ENCODE measurements at places on chromosomes 2 and 18.

DNA sequence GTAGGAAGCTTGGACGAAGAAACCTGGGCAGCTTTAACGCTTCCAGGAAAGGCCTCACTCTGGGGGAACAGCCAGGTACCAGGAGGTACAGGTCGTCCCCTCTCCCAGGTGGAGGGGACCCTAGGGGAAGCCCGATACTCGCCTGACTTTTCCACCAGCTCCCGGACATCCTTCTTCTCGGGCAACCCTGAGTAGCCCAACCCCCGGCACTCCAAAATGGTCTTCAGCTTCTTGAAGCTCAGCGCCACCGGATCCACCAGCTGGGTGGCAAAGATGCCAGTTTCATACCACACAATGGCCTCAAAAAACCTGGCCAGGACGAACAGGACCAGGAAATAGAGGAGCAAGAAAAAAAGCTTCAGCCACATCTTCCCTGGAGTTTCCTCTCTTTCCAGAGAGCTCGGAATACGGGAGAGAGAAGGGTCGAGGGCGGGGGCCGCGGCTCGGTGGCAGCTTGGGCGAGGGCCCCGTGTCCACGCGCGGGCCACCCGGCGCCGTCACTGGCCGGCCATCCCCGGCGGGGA is 1.1 kb downstream of the RNF103 start:
- DNase-seq, result peak; percentile 59

DNA sequence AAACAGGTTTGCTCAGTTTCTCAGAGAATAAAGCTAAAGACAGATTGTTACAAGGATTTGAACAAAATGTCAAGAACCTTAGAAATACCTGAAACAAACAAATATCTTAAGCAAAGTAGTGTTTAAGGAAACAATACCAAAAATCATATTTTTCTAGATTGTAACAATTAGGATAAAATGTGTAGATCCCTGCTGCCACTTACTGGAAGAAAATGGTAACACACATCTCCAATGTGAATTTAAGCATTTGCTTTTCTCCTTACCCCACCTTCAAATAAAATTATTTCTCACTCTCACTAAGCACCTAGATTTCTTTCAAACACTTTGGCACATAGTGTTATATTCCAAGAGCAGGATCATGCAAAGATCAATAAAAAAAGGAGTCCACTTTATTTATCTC is 34.9 kb downstream of the SUCLG1 start:
- no peak for DNase-seq

- no peak for DNase-seq
Measured at GRCh38 chr2:216210701-216211540, 101.8 kb downstream of the XRCC5 start.

- DNase-seq, result peak; percentile 87
Measured at GRCh38 chr2:61714210-61714609, 139.7 kb downstream of the FAM161A start.

- DNase-seq, result no peak
Measured at GRCh38 chr2:39381653-39382052, 55.4 kb downstream of the MAP4K3 start.

DNA sequence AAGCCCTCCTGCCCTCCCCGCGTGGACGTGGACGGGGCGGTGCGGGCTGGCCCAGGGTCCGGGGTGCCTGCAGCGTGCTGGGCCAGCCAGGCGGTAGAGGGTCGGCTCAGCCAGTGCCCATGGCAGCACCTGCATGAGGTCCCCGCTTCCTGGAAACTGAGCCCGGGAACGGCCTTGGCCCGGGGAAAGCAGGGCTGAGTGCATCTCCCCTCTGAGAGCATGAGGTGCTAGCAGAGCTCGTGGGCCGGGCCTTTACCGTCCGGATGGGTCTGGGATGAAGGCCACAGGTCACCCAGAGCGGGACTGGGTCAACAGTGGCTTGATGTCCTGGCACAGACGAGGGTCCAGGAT is 39.8 kb downstream of the TSHZ1 start:
- no peak for DNase-seq

DNA sequence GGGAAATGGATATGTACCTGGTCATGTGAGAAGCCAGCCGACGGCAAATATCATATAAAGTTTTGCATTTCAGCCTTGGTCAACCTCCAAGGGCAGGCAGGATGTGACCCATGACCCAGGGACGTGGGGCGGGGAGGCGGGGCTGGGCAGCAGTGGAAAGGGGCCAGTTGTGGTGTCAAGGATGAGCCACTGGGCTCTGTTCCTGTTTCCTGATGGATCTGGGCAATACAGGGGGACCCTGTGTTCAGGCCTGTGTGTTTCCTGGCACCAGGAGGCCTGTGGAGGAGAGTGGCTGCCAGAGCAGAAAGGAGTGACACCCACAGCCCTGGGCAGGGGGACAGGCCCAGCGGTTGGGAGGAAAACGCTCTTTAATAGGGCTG is 106.9 kb downstream of the GATA6 start:
- DNase-seq, result no peak

DNA sequence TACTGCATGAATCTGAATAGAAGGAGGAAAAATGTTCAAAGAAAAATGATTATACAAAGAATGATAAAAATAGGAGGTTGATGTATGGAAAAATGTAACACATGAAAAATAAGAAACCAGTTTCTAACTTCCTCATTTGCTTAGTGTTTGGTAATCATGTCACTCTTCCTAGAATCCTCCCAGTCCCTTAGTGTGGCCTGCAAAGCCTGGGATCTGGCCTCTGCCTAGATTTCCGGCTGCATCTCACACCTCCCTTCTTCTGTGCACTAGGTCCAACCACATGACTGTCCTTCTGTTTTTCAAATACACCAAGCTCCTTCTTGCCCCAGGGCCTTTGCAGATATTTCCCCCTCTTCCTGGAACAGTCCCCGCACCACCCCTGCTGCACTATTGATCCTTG is 76.8 kb upstream of the RBMS1 start:
- DNase-seq, result peak; percentile 21

DNA sequence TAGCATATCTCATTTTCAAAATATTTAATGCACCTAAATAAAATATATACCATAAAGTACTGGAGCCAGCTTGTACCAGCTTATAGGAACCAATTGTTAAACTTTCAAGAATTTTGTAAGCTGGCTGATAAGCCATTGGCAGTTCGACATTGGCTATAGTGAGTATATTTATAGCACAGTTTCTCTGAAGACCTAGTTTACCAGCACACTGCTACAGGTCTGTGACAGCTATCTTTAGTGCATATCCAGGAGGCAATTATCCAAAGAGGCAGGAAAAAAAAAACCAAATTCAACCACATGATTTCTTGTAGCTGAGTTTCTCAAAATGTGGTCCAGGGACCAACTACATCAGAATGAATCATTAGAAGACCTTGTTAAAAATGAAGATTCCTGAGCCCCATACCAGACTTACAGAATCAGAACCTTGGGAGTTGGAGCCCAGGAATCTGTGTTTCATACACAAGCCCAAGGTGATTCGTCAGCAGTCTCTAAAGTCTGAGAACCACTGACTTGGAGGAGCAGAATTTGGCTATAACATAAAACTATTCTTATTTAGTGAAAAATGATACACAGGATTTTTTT is 279.0 kb upstream of the NRP2 start:
- no peak for DNase-seq

DNA sequence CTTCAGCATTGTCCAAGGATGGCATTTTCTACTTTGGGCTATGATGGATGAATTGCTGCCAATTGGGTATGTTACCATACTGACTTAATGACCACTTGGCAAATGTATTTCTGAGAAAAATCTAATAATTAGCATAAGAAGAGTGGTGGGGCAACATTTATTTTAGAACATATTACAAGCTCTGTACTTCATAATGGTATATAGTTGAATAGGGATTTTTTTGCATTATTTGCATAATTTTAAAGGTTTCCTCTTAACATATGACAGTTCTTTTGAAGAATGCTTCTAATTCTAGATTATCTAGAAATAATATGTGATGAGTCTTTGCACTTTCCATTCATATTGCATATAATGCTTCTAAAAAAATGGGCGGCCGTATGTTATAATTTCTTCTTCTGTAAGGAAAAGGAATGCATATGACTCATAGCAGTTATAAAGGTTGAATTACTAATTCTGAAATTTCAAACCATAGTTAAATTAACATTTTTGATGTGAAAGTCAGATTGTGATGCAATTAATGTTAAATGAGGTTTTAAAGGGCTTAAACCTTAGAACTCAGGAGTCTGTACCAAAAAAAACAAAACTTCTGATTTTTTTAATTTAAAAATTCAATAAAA is 1652.3 kb upstream of the SLC39A10 start:
- no peak for DNase-seq

DNA sequence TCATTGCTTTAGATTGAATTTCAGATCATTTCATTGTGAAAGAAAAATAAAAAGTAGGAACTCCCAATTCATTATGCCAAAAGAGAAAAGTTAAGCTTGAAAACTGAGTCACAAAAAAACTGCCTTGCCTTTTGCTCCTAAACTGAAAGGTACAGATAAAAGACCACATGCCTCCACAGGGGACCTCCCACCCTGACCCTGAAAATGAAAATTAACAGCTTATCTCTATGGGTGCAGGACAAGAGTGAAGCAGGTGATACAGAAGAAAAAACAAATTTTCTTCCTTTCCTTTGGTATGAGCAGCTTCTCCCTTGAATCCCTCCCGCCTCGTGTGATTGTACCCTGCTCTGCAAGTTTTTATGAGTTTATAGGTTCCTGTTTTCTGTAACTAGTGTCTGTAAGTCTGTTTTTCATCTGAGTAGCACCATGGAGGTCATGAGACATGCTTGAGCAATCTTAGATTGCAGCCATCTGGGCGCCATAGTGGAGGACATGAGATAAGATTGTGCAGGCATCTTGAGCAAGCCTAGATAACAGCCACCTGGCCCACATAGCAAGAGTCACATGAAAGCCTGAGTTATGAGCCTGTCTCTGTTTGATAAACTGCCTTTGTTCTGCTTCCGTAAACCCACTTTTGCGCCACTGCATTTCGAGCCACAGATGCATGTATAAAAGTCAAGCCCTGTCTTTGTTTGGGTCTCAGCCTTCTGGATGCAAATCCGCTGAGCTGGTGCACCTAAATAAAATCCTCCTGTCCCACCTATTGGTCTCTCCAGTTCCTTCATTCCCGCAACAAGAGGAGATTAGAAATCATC is 56.2 kb upstream of the DYNC1I2 start:
- DNase-seq, result no peak

GRCh38 chr2:88707003-88707402 is 15.5 kb downstream of the RPIA start:
- no peak for DNase-seq

DNA sequence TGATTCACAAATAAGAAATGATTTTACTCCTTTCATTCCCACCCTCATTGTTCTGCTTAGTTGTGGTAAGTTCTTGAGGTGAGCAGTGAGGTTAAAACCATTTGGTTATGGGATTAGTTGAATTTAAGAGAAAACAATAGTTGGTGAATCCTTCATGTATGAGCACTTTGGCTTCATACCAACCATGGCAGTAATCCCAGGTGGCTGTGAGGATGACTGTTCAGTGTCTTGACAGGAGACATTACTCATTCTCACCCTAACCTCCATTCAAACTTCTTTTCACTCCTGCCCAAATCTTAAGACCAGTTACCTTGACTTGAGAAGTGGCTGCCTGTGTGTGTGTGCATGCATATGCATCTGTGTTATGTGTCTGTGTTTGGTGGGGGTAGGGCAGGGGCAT is 143.1 kb downstream of the SETBP1 start:
- no peak for DNase-seq

GRCh38 chr2:195501746-195502145 is 155.3 kb upstream of the SLC39A10 start:
- peak; percentile 19 for DNase-seq

GRCh38 chr2:207219676-207220501 is 54.1 kb upstream of the KLF7 start:
- no peak for DNase-seq

GRCh38 chr2:69582582-69583176 is 60.9 kb downstream of the AAK1 start:
- DNase-seq, result peak; percentile 40

DNA sequence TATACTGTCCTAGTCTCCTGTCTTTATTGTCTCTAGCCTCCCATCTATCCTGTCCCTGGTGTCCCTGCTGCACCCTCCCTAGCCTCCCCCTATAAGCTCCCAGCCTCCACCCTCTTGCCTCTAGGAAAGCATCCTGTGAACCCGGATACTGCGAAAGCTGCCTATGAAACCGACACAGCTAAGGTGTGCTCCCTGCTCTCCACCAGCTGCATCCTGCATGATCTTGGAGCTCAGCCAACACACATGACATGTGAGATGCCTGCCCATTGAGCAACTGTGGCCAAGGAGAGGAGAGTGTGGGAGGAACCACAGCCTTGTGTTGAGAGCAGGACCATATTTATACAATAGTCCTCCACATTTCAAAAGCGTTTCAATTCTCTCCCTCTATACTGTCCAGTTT is 187.1 kb downstream of the ZBTB7C start:
- peak; percentile 77 for DNase-seq

DNA sequence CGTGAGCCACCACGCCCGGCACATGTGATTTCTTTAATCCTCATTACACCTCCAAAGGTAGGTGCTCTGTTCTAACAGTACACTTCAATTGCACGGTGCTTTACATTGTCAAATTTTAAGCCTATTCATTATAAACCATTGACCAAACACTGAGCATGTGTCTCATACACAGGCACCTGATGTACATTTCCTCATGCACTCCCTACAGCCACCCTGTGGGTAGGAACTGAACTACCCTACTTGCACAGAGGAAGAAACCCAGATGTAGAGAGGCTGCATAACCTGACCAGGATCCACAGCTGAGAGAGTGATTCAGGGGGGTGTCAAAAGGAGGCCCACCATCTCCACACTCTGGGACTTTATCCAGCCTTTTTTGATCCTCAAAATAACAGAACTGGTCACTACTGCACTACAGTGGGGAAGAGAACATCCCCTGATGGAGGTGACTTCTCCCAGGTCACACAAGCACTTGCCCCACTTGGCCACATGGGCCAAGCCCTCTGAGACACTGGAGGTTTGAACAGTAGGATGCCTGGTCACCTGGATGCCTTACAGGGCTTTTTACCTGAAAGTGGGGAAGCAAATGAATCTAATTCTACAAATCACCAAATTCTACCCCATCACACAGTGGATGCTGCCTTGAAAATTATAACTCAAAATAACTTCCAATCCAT is 6.9 kb upstream of the DPYSL5 start:
- DNase-seq, result no peak

- no peak for DNase-seq
Measured at GRCh38 chr18:52670896-52671295, 330.9 kb downstream of the DCC start.

- DNase-seq, result no peak
Measured at GRCh38 chr2:127769587-127769986, 41.4 kb downstream of the WDR33 start.

DNA sequence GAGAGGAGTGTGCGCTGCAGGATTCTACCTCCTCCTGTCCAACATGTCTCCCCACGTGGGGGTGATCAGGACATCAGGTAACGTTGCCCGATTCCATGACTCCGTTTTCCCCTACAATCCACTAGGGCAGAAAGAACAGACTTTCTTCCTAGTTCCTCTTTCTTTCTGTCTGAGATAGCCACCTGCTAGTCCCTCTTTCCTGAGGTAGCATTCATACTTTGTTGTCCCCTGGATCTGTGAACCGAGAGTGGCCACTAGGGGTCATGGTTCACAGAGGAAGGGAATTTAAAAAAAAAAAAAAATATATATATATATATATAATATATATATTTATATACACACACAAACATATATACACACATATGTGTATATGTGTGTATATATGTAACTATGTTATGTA is 210.0 kb upstream of the ZNF521 start:
- DNase-seq, result no peak

GRCh38 chr2:187369471-187369870 is 78.6 kb downstream of the CALCRL start:
- no peak for DNase-seq
